ENCODE measurements at places on chromosomes 1 and 21. TPM values are rescaled to one million over a fixed set of nuclear protein-coding genes. Genes with fewer than 3 reads are reported as not detected.

GRCh38 chr1:100325415-100326324 is 26.6 kb upstream of the CDC14A start:
- H3K4me1 ChIP-seq: no peaks in the 10 kb centered on the region
- no peak for DNase-seq
- H3K36me3 ChIP-seq: no peaks in the 10 kb centered on the region
- H3K4me3 ChIP-seq: no peak overlapping the region
- H3K27me3 ChIP-seq: peaks cover 2% of the 10 kb centered on the region
- H3K27ac ChIP-seq: no peak overlapping the region

- no peak overlapping the region for H3K4me3 ChIP-seq
- H3K27me3 ChIP-seq: no peaks in the 10 kb centered on the region
- no peak for DNase-seq
- H3K4me1 ChIP-seq: peaks cover 4% of the 10 kb centered on the region
- no peak overlapping the region for H3K27ac ChIP-seq
These were observed 83.9 kb downstream of the ST6GALNAC5 start for GRCh38 chr1:76951153-76951552.

- DNase-seq: no peak
- no peaks in the 10 kb centered on the region for H3K27me3 ChIP-seq
- H3K4me1 ChIP-seq: no peaks in the 10 kb centered on the region
- no peaks in the 10 kb centered on the region for H3K36me3 ChIP-seq
- H3K4me3 ChIP-seq: no peak overlapping the region
These were observed 80.2 kb downstream of the ADSS2 start for GRCh38 chr1:244371242-244372141.

- peaks cover 95% of the 10 kb centered on the region for H3K27me3 ChIP-seq
- no peaks in the 10 kb centered on the region for H3K4me1 ChIP-seq
These were observed 2.2 kb downstream of the SIM2 start for GRCh38 chr21:36700971-36701755.

DNA sequence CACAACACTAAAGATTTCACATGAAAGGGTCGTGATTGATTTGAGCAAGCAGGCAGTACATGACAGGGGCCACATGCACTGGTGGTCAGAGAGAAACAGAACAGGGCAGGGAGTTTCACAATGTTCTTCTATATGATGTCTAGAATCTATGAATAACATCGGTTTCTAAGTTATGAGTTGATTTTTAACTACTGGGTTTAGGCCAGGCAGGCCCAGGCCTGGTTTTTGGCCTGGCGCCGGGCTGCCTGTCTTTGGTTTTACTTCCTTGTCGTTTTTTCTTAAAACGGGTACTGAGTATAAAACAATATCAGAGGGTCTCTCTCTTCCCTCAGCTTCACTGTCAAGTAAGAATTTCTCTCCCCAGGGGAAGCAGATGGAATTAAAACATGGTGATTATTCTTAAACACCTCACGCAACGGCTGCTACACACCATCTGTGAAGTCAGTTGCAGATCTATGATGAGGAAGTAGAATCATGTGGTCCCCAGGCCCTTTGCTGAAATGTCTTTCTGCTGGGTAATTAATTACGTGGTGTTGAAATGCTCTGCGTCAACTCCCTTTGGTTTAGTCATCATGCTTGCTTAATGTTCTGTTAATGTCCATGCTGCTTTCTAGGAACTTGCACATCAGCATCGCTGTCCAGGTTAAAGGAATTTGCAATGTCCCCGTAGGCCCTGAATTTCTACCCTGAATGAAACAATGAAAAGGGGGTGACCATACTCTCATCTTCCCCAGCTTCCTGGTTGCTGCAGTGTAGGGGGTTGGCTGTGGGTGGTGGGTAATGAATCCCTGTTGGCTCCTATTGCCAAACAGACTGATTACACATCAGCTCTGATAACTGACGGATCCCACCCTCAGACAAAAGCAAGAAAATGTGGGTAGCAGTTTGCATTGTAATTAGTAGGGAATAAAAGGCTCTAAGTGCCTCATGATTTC is 70.3 kb downstream of the SERINC2 start:
- no peaks in the 10 kb centered on the region for H3K36me3 ChIP-seq
- peak; percentile 96 for DNase-seq
- H3K27ac ChIP-seq: no peak overlapping the region
- peaks cover 8% of the 10 kb centered on the region for H3K4me1 ChIP-seq
- H3K27me3 ChIP-seq: peaks cover 14% of the 10 kb centered on the region

DNA sequence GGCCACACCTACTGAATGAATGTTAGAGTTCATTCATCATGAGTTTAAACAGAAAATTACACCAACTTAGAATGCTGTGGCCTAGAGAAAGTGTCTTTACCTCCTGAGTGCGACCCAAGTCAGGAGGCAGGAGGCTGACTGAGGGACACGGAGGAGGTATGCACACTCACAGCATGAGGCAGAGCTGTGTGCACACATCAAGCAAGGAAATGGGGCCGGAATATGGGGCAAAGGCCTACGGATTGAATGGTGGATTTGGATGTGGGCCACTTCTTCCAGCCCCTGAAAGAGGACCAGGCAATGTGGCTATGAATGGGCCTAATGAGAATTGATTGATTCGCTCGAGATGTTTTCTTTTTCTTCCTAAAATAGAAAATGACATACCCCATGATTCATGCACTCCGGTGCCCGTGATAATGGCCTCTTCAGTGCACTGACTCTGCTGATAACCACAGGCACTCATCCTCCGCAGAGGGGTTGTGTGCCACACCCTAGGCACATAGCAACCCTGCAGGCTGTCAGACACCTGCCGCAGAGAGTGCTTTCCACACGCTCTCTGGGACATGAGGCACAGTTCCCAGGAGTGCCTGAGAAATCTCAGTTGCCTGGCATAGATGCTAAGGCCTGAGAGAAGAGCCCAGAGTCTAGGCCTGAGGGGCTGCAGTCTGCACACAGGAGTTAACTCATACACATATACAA is 155.5 kb downstream of the GLUL start:
- no peak overlapping the region for H3K4me3 ChIP-seq
- H3K4me1 ChIP-seq: no peaks in the 10 kb centered on the region
- no peak overlapping the region for H3K27ac ChIP-seq
- DNase-seq: peak; percentile 3

DNA sequence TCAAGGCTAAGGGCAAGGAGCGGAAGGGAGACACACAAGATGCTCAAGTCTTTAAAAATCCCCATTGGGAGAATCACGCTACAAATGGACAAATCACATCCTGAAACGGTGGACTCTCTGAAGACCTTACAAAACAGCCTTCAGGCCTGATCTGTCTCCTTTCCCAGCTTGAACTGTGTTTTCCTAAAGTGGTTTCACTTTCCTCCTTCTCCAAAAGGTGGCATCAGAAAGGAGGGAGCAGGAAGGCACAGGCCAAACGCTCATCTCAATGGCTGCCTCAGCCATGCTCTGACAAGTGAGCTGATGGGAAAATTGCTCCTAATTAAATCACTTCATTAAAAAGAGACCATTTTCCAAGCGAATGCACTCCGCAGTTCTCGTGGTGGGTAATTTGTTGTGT is 47.7 kb downstream of the UTP25 start:
- H3K36me3 ChIP-seq: no peaks in the 10 kb centered on the region
- no peaks in the 10 kb centered on the region for H3K27me3 ChIP-seq
- H3K4me1 ChIP-seq: peaks cover 2% of the 10 kb centered on the region
- no peak overlapping the region for H3K4me3 ChIP-seq

DNA sequence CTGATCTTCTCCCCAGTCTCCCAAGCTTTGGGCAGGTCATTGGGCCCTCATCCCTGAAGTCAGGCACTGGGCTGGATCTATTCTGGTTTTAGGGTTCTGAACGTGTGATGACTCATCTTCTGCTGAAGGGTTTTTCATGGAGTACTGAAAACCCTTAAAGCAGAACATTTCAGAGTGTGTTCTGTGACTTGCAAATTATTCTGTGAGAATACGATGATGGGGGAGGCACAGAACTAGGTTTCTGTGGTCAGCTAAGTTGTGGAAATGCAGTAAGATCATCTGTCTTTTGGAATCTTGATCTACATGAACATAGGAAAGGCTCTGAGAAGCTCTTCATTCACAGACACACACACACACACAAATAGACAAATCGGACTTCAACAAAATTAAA is 46.2 kb downstream of the NAV1 start:
- H3K4me1 ChIP-seq: peaks cover 29% of the 10 kb centered on the region
- H3K27me3 ChIP-seq: no peaks in the 10 kb centered on the region
- peak overlapping the region; percentile 87 for H3K27ac ChIP-seq
- H3K4me3 ChIP-seq: no peak overlapping the region
- H3K36me3 ChIP-seq: peaks cover 3% of the 10 kb centered on the region
- DNase-seq: peak; percentile 51

DNA sequence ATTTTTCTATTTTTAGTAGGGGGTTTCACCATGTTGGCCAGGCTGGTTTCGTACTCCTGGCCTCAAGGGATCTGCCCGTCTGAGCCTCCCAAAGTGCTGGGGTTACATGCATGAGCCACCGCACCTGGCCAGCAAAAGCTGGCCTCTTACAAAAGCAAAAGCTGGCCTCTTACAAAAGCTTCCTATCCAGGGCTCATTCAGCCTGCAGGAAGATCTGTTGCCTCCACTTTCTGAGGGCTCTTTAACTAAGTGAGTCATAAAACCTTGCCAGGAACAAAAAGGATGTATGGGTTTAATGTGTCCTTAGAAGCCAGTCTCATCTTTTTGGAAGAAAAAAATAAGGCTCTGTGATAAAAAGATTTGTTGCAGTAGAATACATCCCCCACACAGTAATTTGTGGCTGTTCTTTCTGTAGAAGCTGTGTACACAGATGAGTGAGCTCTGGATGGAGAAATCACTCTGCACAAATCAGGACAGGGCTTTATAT is 15.0 kb downstream of the HTR1D start:
- H3K36me3 ChIP-seq: no peaks in the 10 kb centered on the region
- H3K4me1 ChIP-seq: peaks cover 3% of the 10 kb centered on the region
- H3K4me3 ChIP-seq: no peak overlapping the region
- peaks cover 5% of the 10 kb centered on the region for H3K27me3 ChIP-seq
- peak; percentile 73 for DNase-seq

GRCh38 chr1:241412646-241413045 is 55.6 kb upstream of the RGS7 start:
- no peak for DNase-seq
- H3K27me3 ChIP-seq: no peaks in the 10 kb centered on the region
- H3K36me3 ChIP-seq: no peaks in the 10 kb centered on the region
- no peak overlapping the region for H3K4me3 ChIP-seq

- H3K27ac ChIP-seq: peak overlapping the region; percentile 59
- H3K36me3 ChIP-seq: peaks cover 8% of the 10 kb centered on the region
- no peaks in the 10 kb centered on the region for H3K27me3 ChIP-seq
These were observed 207.3 kb downstream of the SLC45A1 start for GRCh38 chr1:8525216-8525557.

Gene CD1B
- not detected for polyA plus RNA-seq

Gene ILDR2
- polyA plus RNA-seq: not detected

Gene NBPF11
- polyA plus RNA-seq: 6.5 TPM

Gene TPM3
- polyA plus RNA-seq: 438 TPM
